ENCODE measurements at places on chromosomes 13 and 19. TPM values are rescaled to one million over a fixed set of nuclear protein-coding genes. Genes with fewer than 3 reads are reported as not detected.

The GIPR gene
- total RNA-seq = under 0.01 TPM

The CLC gene
- total RNA-seq = not detected

The LRP3 gene
- total RNA-seq = 4.9 TPM

The NLRP4 gene
- not detected for total RNA-seq

The METTL21C gene
- total RNA-seq = not detected

The ZNF536 gene
- total RNA-seq = not detected

The ATP12A gene
- not detected for total RNA-seq

The ATXN8OS gene
- not detected for total RNA-seq

The ZNF682 gene
- 6.3 TPM for total RNA-seq

The ZNF763 gene
- 0.33 TPM for total RNA-seq

The NKG7 gene
- not detected for total RNA-seq

The LRRC8E gene
- total RNA-seq = 1.3 TPM

The ZNF333 gene
- total RNA-seq = 12.3 TPM
